ENCODE measurements at places on chromosomes 16 and 17.

DNA sequence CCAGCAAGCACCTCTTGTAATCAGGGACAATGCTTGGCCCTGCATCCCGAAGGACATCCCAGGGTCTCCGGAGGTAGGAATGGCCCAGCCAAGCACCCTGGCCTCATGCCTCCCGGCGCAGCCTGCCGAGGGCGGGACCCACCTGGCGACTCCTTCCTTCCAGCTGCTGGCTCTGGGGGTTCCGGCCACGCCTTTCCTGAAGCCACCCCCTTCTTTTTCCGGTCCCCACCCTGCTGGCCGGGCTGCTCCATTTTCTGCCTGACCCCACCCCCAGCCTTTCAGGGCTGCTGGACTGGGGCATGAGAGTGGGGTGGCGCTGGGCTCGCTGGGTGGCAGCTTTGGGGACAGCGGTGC is 22.5 kb upstream of the CIBAR2 start:
- DNase-seq = no peak
- no peak overlapping the region for H3K4me3 ChIP-seq
- no peaks in the 10 kb centered on the region for H3K36me3 ChIP-seq

DNA sequence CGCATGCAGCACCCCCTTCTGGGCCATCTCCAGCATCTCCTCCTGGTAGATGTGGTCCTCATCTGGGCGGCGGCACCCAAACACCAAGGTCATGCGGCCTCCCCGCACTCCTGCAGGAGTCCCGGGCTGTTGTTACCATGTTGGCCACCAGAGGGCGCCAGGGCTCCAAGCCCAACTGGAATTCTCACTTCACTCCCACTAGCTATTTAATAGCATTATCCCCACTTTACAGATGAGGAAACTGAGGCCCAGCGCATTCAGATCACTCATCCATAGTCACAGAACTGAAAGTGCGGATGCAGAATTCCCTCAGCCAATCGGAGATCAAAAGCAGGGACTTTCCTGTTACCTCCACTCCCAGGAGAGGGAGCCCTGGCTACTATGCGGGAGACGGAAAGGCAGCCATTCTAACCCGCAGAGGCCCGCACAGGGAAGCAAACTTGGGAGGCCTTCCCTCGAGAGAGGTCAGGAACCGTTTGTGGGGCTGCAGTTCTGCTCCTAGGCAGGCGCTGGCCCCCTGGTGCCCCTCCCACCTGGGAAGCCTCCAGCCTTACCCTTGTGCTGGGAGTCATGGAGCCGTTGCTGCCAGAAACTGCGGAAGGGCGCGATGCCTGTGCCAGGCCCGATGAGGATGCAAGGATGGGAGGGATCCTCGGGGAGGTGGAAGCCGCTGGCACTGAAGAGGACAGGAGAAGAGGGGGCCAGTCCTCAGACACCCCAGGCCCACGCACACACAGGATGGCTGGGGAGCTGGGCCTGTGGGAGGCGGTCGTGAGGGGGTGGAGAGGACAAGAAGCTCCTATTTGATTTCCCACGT is 40.1 kb downstream of the NOS2 start:
- H3K4me1 ChIP-seq = no peaks in the 10 kb centered on the region
- no peaks in the 10 kb centered on the region for H3K36me3 ChIP-seq
- H3K27me3 ChIP-seq = no peaks in the 10 kb centered on the region
- H3K27ac ChIP-seq = no peak overlapping the region

- H3K36me3 ChIP-seq = no peaks in the 10 kb centered on the region
- H3K27ac ChIP-seq = no peak overlapping the region
- no peaks in the 10 kb centered on the region for H3K4me1 ChIP-seq
Measured at GRCh38 chr16:15487336-15488284, 53.2 kb downstream of the BMERB1 start.

DNA sequence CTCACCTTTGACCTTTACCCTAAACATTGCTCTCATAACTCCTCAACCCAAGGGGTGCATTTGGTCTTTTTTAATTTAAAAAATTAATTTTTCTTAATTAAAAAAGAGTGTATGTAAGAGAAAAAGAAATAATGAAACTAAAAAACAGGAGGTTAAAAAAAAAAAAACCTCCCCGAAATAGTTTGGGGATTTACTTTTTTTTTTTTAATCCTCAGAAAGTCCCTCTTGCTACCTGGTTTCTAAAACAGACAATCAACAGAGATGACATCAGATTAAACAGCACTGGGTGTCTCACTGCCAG is 301.3 kb downstream of the SOX9 start:
- H3K27ac ChIP-seq = no peak overlapping the region
- no peak overlapping the region for H3K4me3 ChIP-seq
- no peaks in the 10 kb centered on the region for H3K36me3 ChIP-seq
- DNase-seq = no peak
- H3K27me3 ChIP-seq = no peaks in the 10 kb centered on the region
- H3K4me1 ChIP-seq = no peaks in the 10 kb centered on the region

DNA sequence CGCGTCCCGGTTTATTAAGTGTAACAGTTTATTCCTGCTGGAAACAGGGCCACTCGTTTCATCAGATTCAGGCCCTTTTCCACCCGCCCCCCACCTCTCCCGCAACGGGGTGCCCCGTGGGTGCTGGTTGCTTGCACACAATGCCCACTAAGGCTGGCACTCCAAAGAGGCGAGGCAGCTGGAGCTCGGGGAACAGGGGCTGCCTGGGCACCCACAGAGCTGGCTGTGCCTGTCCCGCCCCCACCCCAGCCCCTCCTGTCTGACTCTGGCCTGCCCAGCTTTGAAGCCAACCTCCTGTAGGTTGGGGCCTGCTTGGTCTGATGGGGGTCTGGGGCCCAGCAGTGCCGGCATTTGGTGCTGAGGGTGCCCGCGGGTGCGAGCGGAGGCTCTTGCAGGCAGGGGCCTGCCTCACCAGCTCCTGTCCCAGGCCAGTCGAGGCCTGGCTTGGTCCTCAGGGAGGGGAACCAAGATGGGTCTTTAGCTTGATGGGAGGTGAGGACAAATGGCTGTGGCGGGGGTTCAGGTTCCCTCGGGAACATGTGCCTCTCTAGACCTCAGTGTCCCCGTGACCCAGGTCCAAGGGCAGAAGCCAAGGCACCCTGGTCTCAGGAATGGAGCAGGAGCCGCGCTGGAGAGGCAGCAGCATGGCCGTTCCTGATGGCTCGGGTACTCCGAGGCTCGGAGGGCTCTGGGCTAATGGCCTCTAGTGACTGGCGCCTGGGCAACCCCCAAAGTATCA is 20.1 kb downstream of the MYBBP1A start:
- no peaks in the 10 kb centered on the region for H3K27me3 ChIP-seq
- peaks cover 18% of the 10 kb centered on the region for H3K36me3 ChIP-seq
- DNase-seq = no peak
- H3K4me1 ChIP-seq = no peaks in the 10 kb centered on the region
- H3K27ac ChIP-seq = no peak overlapping the region

DNA sequence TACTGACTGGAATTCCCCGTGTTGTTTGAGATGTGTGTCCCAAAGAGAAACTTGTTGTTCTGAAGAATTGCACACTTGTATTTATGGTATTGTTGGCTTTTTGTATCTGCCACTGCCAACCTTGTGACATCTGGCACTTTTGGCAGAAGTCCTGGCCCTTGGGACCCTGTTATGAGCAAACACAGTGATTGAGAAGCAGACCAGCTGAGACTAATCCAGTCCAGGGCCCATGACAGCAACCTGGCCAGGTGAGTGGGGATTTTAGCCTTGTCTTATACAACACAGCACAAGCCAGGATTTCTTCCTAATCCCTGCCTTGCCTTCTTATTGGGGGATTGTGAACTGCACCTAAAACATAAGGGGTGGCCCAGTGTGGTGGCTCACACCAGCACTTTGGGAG is 80.0 kb downstream of the NTN1 start:
- H3K36me3 ChIP-seq = no peaks in the 10 kb centered on the region
- no peak overlapping the region for H3K4me3 ChIP-seq
- no peak for DNase-seq

- no peak overlapping the region for H3K4me3 ChIP-seq
- no peaks in the 10 kb centered on the region for H3K4me1 ChIP-seq
- no peaks in the 10 kb centered on the region for H3K36me3 ChIP-seq
- H3K27me3 ChIP-seq = no peaks in the 10 kb centered on the region
- H3K27ac ChIP-seq = no peak overlapping the region
- no peak for DNase-seq
Measured at GRCh38 chr16:14564323-14564722, 65.7 kb downstream of the PARN start.

DNA sequence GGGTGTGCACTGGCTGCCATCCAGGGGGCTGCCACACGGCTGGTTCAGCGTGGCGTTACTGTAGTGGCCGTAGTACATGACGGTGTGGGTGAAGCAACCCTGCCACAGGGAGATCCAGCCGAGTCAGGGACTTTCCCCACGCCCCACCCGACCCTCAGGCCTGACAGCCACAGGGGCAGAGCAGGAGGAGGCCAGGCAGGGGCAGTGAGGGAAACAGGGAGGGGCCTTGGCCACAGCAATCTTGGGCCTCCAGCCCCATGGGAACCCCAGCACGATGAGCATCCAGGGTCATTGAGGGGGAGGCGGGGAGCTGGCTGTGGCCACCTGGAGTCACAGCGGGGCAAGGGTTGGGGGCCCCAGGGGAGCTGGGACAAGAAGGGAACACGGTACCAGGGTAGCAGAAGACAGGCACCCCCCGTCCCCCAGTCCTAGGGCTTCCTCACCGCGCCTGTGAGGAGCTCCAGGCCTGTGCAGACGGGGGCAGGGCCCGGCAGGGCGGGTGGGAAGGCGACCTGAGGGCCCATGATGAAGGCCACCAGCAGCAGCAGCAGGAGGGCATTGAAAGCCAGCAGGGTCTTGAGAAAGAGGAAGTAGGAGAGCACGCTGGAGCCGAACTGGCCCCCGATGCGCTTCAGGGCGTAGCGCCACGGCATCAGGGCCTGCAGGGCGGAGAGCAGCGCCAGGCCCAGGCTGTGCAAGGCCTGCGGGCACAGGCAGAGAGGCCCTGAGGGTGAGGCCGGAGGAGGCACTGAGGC is 4.3 kb downstream of the TMC6 start:
- H3K27ac ChIP-seq = peak overlapping the region; percentile 86
- no peaks in the 10 kb centered on the region for H3K27me3 ChIP-seq
- DNase-seq = no peak

DNA sequence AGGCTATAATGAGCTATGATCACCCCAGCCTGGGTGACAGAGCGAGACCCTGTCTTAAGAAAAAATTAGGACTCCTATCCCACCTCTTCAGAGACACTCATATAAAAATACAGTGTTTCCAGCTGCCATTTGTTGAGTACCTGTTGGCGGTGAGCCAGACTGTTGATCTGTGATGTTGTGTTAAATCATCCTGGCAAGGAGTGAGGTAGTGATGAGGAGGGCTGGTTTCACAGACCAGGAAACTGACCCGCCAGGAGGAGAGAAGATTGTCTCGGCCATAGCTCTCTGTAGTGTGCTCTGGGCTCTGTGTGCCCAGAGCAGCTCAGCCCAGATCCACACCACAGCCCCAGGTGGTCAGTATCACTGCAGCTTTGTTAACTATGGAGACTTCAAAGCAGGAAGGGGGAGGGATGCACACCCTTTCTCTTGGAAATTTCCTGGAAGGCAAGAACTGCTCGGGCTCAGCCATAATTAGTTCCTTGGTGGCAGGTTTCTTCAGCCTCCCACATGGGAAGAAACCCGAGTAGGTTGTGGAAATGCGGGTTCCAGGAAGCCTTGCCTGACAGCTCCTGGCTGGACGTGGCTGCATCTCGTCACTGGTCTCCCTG is 343.0 kb downstream of the SNX29 start:
- no peak overlapping the region for H3K27ac ChIP-seq
- peaks cover 5% of the 10 kb centered on the region for H3K4me1 ChIP-seq
- no peak overlapping the region for H3K4me3 ChIP-seq
- no peaks in the 10 kb centered on the region for H3K36me3 ChIP-seq
- H3K27me3 ChIP-seq = no peaks in the 10 kb centered on the region

GRCh38 chr17:11825572-11826209 is 171.6 kb downstream of the ZNF18 start:
- no peaks in the 10 kb centered on the region for H3K27me3 ChIP-seq
- no peaks in the 10 kb centered on the region for H3K36me3 ChIP-seq
- H3K4me3 ChIP-seq = no peak overlapping the region

GRCh38 chr17:80105762-80106161 is 4.4 kb downstream of the GAA start:
- DNase-seq = no peak
- H3K4me1 ChIP-seq = peaks cover 11% of the 10 kb centered on the region
- H3K27ac ChIP-seq = no peak overlapping the region

GRCh38 chr17:51373489-51374152 is 113.3 kb downstream of the UTP18 start:
- no peak for DNase-seq
- H3K36me3 ChIP-seq = no peaks in the 10 kb centered on the region
- H3K4me3 ChIP-seq = no peak overlapping the region
- no peak overlapping the region for H3K27ac ChIP-seq

GRCh38 chr16:79788949-79789348 is 188.4 kb upstream of the MAF start:
- DNase-seq = no peak
- no peaks in the 10 kb centered on the region for H3K27me3 ChIP-seq
- no peaks in the 10 kb centered on the region for H3K4me1 ChIP-seq
- no peak overlapping the region for H3K4me3 ChIP-seq
- no peak overlapping the region for H3K27ac ChIP-seq

DNA sequence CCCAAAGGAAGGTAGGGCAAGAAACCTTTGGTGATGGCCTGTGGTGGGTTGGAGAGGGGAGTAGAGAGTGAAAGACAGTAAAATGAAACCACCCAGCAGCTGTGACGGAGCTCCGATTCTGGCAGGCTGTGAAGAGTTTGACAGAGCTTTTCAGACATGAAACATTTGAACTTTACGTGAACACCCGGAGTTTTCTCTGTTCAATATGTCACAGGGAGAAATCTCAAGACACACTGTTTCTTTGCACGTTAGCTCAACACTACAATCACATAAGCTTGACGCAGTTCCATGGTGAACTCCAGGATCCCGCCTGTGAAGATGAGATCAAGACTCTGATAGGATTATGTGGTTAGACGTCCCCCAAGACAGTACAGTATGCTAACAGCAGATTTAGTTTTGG is 79.6 kb upstream of the CDH11 start:
- DNase-seq = no peak
- no peak overlapping the region for H3K4me3 ChIP-seq
- H3K27ac ChIP-seq = no peak overlapping the region
- H3K36me3 ChIP-seq = no peaks in the 10 kb centered on the region
- H3K4me1 ChIP-seq = no peaks in the 10 kb centered on the region
- no peaks in the 10 kb centered on the region for H3K27me3 ChIP-seq

- H3K36me3 ChIP-seq = no peaks in the 10 kb centered on the region
Measured at GRCh38 chr16:10840703-10841102, 22.1 kb upstream of the TVP23A start.

- H3K27ac ChIP-seq = no peak overlapping the region
- H3K4me3 ChIP-seq = no peak overlapping the region
- DNase-seq = no peak
- H3K4me1 ChIP-seq = no peaks in the 10 kb centered on the region
- no peaks in the 10 kb centered on the region for H3K27me3 ChIP-seq
Measured at GRCh38 chr16:47258874-47259461, 115.2 kb upstream of the NETO2 start.

GRCh38 chr16:74201576-74201975 is 95.0 kb upstream of the PSMD7 start:
- DNase-seq = no peak
- H3K4me3 ChIP-seq = no peak overlapping the region
- no peak overlapping the region for H3K27ac ChIP-seq
- H3K27me3 ChIP-seq = no peaks in the 10 kb centered on the region
- no peaks in the 10 kb centered on the region for H3K36me3 ChIP-seq
- no peaks in the 10 kb centered on the region for H3K4me1 ChIP-seq
